Foreskin keratinocyte (primary cell): ENCODE measurements at places on chromosomes 11 and 22. TPM values are rescaled to one million over a fixed set of nuclear protein-coding genes. Genes with fewer than 3 reads are reported as not detected.

The SCGB1C1 gene
- polyA plus RNA-seq = not detected in 2 replicates

DNA sequence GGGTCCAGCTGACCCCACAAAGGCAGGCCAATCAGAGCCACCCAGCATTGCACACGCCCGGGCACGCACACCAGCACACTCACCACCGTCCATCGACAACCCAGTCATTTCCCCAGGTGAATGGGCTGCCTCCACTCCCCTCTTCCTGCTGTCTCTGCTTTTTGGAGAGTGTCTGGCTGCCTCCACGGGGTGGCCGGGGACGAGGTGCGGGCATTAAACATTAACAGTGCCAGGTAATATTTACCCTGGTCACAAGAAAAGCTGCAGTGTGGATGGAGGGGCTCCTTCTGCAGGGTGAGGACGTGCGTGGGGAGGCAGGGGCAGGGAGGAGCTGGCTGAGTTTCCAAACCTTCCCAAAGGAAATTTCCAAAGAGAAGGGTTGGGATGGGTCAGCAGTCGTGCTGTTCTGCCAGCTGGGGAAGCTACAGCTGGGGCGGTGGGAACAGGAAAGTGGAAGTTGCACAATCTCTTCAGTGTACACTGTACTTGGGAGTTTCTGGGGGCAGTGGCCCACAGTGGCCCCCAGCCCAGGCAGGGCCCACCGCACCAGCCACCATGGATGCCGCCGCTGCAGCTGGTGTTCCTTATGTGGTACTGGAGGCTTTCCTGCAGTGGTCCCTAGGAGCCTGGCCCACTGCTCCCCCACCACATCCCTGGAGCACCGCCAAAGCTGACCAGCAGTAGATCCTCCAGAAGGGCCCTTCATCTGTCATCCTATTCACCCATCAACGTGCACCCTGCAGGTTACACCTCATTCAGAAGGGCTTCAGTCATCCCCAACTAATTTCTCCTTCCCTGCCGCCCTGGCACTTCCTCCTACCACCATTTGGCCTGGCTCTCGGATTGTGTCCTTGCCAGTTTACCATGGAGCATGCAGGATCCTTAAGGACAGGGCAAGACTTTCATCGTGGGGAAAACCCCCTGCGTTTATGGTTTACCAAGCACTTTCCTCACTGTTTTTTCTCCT lies at the start of gene FXYD2:
Gene FXYD2 (minus strand): TSS at position 174 of the 967 bp plus-strand sequence. CDS start 66 bp downstream, at position 108.
- DNase-seq = peak; percentile 39

DNA sequence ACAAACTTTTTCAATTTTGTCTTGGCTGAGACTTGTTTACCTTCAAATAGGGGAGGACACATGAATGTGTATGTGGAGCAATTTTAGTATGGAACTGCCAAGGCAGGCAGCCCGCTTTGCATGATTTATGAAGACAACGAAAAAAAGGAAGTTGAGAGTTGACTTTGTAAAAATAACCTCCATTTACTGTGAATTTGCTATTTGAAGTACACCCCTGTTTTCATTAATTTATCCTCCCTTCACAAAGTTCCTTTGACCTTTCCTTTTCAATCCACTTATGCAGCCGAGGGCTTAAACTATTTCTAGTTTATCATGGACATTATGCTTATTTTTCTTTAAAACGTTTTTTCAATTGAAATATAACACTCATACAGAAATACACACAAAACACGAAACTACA lies 369.6 kb upstream of the CADM1 start:
- DNase-seq = no peak

The OR8J1 gene
- polyA plus RNA-seq = not detected in 2 replicates

- DNase-seq = peak; percentile 99
These were observed 268.4 kb downstream of the FAM76B start for GRCh38 chr11:95521133-95521542.

- no peak for DNase-seq
These were observed 23.7 kb downstream of the PDHX start for GRCh38 chr11:34940026-34940677.

The GSTT2B gene
- polyA plus RNA-seq = 11.3 and 21.6 TPM in 2 replicates

- peak; percentile 1 for DNase-seq
These were observed 314.9 kb downstream of the CTTN start for GRCh38 chr11:70713086-70713835.

The TNNT3 gene
- not detected in 2 replicates for polyA plus RNA-seq

The DDTL gene
- 0.56 and 0.71 TPM in 2 replicates for polyA plus RNA-seq

The IL17REL gene
- polyA plus RNA-seq = not detected in 2 replicates

- DNase-seq = no peak
These were observed 330 bp downstream of the SLC5A1 start for GRCh38 chr22:32043391-32043790.

DNA sequence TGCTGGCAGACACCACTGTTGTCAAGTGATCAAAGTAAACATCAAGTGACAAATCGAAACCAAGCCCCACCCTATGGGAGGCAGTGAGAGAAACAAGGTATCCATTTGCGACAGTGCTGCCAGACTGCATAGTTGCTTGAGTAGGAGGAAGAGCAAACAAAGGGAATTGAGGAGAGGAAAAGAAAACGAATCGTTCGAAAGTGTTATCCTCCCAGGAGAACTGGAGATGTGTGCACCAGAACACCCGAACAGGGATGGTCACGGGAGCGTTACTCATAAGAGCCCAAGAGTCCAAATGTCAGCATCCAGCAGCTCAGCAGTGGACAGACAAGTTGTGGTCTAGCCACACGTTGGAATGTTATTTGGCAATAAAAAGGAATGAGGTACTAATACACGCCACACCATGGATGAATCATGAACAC lies 58.4 kb upstream of the NUP50 start:
- no peak for DNase-seq
